ENCODE measurements at places on chromosomes 16 and 17.

DNA sequence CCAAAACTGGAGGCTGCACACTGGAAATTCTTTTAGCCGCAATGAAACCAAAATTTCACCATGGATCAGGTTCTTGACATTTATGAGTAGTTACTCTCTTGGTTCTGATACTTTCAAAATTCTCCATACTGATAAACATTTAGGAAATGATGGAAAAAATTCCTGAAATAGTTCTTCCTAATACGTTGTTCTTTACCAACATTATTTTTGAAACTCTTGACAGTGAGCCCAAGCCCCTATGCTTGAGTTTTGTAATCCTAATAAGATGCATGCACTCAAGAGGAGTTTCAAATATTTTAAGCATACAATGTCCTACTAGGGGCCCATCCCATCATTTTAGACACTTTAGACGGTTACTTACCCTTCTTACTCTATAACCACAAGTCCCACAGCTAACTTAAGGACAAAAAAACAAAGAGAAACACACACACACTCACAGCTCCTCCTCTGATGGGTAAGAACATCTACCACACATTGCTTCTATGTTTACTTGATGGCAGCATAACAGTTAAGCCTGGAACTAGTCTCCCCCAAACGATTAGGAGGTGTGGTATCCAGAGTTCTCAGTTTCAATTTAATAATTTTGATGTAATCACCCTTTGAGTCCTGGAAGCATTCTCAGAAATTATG, 3.7 kb downstream of the VEZF1 start:
- DNase-seq: no peak

DNA sequence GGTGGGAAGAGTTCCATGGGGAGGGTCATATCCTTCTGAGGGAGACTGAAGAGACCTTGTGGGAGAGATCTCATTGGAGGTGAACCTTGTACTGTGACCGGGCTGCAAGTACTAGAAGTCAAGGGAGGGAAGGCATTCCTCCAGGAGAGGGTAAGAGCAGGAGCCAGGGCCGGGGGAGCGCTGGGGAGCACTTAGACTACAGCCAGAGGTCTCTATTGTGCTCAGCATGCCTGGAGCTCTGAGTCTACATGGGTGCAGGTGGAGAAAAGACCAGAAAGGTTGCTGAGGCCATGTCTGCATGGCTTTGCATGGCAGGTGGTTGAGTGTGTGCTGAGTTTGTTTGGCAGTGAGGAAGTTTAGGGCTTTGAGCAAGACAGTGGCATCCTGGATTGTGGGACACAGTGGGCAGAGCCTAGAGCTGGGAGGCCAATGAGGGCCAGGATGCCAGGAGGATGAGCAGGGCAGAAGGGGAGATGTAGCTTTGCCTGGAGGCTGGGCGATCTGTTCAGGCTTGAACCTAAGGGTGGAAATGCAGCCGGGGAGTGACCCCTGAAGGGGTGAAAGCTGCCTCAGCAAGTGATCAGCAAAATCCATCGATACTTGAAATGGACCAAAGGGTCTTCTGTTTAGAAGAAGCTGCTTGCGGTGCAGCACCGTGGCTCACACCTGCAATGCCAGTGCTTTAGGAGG, 317.4 kb upstream of the TNRC6C start:
- no peak for DNase-seq

- DNase-seq: no peak
Observed at GRCh38 chr16:74309789-74310781, 13.5 kb downstream of the PSMD7 start.

DNA sequence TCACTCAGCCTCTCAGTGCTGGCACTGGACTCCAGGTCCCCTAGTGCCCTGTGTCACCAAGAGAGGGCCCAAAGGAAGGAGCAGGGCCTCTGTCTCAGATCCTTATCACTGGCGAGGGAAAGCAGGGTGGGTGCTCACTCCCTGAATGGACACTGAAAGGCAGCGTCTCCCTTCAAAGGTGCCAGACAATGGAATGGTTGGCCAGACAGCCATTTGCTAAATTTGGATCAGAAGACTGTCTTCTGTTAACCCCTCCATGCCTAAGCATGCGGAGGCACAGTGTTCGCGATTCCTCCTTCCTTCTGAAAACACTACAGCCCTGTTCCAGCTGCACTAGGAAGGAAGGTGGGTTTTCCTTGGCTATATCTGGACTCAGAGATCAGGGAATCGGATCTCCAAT, 48.4 kb downstream of the SRCIN1 start:
- no peak for DNase-seq

- peak; percentile 60 for DNase-seq
Observed at GRCh38 chr16:569445-570254, at the start of gene PIGQ. TSS of gene PIGQ (plus strand) at chr16:569968. CDS start at chr16:574075, 4,107 bp downstream.

GRCh38 chr17:76511668-76512365, 10.6 kb upstream of the RHBDF2 start:
- DNase-seq: no peak
